ENCODE measurements at places on chromosomes 6 and 20.

- DNase-seq = no peak
Measured at GRCh38 chr6:14520536-14520935, 403.0 kb downstream of the CD83 start.

- no peak for DNase-seq
Measured at GRCh38 chr6:36052097-36052496, 24.5 kb downstream of the MAPK14 start.

DNA sequence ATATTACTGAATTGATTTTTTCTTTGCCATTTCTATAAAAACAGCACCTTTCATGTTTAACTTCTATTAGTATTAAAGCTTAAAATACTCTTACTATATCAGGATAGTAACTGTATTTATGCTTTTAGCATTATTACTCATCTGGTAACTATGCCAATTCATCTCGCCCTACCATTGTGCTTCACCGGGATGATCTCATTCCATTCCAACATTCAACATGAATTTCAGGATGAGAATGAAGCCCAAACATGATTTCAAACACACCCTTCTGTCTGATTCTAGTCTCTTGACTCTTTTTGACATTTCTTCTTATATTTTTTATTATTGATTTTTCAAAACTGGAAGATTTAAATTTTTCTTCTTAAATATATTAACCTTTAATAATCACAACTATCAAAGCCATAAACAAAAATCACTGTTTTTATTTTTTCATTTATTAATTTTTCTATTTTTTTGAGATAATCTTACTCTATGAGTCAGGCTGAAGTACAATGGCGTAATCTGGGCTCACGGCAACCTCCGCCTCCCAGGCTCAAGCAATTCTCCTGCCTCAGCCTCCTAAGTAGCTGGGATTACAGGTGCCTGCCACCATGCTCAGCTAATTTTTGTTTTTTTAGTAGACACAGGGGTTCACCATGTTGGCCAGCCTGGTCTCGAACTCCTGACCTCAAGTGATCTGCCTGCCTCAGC is 46.7 kb downstream of the GJA1 start:
- no peak for DNase-seq

DNA sequence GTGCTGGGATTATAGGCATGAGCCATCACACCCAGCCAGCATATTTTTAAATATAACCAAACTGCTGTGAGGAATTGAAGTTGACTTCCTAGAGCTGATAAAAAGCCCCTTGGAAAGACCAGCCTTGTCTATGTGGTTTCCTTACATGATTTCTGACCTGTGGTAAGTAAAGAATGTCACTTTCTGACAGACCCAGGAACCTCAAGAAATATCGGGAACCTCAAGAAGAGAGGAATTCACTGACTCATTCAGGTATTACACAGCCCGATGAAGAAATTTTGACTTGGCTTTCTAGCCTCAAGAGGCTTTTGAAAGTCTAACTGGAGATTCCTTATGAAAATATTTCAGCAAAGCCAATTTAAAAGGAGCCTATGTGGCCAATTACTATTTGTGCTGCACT is 71.8 kb downstream of the FOXF2 start:
- no peak for DNase-seq
